NB4 (cell line): ENCODE measurements at places on chromosomes 4 and X.

- no peak for DNase-seq
These were observed 88.4 kb downstream of the PPP3CA start for GRCh38 chr4:101258883-101259282.

GRCh38 chr4:162116095-162116779 is 47.6 kb downstream of the FSTL5 start:
- DNase-seq = no peak

GRCh38 chr4:74284053-74284452 is 24.2 kb upstream of the EPGN start:
- no peak for DNase-seq

GRCh38 chr4:16021804-16022560 is 59.0 kb upstream of the FGFBP2 start:
- no peak for DNase-seq

- no peak for DNase-seq
These were observed 1.9 kb downstream of the SLC10A3 start for GRCh38 chrX:154488336-154489075.

DNA sequence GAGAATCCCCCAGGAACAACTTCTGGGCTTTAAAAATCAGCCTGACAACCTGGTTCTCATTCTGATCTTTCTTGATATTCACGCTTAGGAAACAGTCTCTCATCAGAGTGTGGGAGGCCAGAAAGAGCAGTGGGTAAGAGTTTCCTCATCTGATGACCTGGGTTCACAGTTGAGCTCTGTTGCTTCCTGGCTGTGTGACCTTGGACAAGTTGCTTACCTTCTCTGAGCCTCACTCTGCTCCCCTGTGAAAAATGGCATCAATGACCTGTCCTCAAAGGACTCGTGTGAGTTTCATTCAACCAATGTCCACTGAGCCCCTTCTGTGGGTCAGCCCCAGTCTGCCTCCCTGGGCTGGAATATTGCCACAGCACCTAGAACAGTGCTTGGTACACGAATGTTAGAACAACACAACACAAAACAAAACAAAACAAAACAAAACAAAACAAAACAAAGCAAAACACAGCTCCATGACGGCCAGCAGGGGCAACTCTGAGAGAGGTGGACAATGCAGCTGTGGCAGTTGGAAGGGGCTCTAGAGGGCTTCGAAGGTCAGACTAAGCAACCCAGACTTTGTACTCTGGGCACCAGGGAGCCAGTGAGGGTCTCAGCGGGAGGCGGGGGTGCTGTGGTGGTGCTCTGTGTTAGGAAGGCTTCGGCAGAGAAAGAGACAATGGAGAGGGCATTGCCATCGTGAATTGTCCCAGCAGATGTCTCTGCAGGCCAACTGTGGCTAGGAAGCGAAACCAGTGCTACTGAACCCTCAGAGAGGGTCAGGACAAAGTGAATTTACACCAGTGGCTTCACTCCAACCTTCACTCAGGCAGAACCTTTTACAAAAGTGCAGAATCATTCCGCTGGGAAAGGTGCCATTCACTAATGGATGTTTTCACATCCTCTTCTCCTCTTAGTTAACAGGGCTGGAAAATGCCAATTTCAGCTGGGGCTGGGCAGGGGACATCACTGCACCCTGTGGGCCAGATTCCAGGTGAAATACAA is 14.3 kb upstream of the C4orf50 start:
- no peak for DNase-seq

- no peak for DNase-seq
These were observed 47.0 kb upstream of the RAPGEF2 start for GRCh38 chr4:159055833-159056232.

DNA sequence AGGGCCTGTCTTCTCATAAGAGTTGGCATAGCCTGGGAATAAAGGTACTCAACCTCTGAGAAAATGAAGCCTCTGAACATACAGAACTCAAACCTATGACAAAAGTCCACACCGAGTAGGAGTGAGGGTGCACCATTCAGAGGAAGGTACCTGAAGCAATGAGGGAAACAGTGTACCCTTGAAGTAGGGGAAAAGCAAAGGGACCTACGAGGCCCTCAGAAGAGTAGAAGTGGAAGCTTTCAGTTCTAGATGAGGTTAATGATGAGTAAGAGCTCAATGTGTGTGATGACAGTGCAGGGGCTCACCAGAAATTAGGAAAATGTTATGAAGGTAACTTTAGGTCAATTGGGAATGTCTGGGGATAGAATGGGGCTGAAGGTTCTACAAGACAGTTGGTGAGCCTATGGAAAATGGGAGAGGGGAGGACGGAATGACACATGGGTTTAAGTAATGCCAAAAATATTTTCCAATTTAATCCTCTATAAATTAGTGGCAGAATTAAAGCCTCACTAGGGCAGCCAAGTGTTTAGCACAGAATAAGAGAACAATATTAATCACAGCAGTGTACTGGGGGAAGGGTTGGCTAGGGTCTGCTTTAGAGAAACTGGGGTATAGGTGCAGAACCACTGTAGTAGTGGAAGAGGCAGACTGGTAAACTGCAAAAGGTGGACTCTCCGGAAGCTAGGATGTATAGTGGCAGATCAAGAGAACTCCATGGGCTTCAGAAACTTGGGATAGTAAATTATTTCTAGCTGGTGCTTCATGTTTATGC is 39.8 kb downstream of the RAB33A start:
- DNase-seq = no peak

DNA sequence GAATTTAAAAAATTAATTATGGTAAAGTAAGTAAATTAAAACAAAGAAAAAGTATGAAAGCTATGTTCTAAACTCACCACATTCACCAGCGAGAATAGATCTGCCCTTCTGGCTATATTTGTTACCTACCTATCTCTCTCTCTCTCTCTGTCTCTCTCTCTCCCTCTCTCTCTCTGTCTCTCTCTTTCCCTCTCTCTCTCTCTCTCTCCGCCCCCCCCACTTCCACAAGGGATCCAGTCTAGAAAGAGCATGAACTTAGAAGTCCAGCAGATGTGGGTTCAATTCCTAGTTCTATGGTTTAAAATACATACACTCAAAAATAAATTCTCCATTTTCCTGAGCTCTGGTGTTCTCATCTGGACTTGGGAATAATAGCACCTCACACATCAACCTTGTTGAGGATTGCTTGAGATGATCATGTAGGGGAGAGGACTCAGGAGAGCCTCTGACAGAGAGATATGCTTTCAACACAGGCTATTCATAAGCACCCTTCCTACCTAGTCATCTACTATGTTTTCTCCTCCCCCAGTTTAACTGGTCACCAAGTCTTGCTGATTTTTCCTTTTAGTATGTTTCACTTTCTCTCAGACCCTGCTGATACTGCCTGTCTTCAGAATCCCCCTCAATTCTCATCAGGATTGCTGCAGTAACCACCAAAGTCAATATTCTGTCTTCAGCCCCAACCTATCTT is 64.7 kb downstream of the SLC7A11 start:
- no peak for DNase-seq

- DNase-seq = no peak
These were observed 341.9 kb downstream of the GPM6A start for GRCh38 chr4:175470131-175470530.

DNA sequence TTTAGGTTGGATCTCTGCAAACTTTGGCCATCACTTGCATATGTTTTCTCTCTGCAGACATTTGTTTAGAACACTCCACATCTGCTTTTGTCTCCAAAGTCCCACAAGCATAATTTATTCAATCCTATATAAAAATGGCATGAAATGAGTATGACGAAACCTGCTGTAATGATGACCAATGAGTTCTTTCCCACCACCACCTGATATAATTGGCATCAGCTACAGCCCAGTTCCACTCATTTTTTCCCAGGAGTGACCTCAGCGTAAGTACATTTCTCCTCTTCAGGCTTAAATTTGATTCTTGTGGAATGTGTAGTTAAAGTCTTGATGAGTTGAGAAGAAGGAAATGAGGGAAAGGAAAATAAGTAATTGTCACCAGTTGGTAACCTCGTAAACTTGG is 205.1 kb downstream of the AWAT2 start:
- DNase-seq = no peak

DNA sequence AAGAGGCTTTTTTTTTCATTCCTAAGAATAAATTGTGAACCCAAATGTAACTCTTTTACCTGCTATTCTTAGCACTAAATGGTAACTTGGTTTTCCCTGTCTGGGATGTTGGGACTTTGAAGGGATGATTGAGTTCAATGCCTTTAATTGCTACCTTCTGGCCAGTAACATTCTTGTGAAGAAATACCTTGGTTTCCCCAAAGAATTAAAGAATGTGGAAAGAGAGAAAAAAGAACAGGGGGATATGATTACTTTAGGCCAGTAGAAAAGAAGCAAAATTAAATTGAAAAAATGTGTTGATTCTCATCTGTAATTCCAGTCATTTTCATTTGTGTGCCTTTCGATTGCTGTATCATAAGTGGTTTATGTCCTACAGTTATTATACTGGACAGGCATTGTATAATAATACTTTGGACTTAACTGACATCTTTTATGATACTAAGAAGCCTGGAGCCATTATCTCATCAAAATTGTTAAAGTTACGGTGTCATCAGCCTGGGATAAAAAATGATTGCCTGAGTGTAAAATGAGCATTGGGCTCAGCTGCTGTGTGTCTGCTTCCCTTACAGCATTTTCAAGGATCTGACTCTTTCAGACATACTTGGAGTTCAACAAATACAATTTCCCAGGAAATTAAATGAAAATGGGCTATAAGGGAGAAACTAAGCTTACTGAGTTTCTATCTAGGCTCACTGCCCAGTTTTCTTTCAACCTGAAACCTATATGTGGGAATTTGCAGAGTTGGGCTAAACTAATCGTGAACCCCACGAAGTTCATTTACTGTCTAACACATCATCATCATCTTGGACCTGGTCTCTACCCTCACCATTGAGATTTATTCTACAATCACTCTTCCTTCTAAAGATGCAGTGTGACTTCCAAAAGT is 146.3 kb downstream of the SHROOM3 start:
- DNase-seq = no peak

GRCh38 chr4:6023731-6024130 is 5.5 kb upstream of the C4orf50 start:
- no peak for DNase-seq

GRCh38 chrX:85630901-85631300 is 251.4 kb upstream of the POF1B start:
- DNase-seq = no peak

- DNase-seq = peak; percentile 6
These were observed 36.8 kb upstream of the VBP1 start for GRCh38 chrX:155179346-155179997.

GRCh38 chr4:8079031-8079885 is 79.4 kb downstream of the ABLIM2 start:
- peak; percentile 93 for DNase-seq

DNA sequence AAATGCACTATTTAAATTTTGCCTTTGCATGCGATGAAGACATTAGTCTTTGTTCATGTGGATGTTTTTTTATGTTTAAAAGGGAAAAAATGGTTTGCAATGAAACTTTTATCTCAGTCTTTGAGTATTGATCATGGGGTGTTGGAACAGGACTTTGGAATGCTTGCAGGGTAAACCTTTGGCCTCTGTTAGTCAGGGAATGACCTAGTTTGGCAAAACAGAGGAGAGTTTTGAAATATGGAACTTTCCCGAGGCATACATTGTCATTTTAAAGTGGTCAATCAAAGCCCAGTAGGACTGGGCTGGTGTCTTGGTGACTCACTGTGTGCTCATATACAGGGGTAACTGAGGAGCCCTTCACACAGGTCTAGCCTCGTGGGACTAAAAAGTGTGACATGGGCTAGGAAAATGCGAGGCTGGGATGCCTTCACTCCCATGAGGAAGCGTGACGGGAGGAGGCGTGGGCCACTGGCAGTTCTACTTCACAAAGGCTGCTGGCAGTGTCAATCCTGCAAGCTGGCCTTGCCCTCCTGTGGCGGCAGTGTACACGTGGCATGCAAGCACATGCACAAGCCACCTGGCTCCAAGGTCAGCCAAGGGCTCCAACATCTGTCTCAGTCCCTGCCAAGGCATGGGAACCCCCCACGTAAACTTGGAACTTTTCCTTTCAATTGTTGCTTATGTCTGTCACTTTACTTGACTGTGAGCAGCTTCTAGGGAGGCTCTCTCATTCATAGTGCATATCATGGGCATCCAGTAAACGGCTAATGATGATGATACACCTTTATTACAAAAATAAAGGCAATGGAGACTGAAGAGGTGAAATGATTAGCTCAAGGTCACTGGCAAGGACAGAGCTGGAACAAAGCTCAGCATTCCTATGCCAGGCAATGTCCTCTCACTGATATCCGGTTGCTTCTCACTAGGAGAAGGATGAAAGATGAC is 5.2 kb upstream of the F11 start:
- no peak for DNase-seq

DNA sequence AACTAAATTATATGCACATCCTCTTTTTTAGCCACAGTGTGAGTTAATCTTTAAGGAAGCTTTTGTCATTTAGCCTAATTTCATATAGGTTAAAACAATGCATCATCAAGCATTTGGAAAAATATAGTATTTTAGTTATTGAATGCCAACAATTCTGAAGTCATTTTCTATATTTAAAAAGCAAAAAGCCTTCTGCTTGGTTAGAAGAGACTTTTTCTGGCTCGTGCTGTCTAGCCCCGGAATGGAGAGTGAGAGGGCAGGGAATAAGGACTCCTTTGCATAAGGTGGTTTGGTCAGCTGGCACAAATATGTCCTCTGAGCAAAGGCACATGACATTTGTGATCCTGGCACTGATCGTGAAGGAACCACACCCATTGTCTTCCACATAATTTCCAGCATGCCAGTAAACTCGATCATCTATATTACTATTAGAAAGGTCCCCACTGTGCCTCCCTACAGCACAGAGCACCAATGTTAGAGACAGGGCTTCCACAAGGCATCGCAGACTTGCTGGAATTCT is 393.7 kb upstream of the INTU start:
- no peak for DNase-seq

GRCh38 chr4:169376421-169376820 is 105.7 kb upstream of the SH3RF1 start:
- no peak for DNase-seq

- DNase-seq = no peak
These were observed 6.7 kb upstream of the USP11 start for GRCh38 chrX:47226071-47226470.

DNA sequence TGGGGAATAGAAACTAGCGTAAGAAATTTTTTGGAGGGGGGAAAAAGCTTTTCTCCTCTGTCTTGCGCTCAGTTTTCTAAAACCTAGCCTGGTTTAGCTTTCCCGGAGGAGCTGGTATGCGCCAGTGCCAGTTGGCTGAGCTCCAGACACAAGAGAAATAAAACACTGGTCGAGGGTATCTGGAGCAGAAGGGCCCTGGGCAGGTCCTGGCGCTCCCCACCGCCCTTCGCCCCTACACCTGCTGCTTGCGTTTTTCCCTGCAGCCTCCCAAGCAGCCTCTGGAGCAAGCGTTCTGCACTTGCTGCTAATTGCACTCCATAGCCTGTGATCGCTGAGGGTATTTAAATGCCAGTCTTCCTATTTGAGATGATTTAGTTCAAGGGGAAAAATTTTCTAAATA is 816 bp downstream of the EREG start:
- no peak for DNase-seq
